ENCODE measurements at places on chromosomes 2 and 18.
A peak's percentile ranks its signal among the peaks of the same experiment; 100 is the strongest.

DNA sequence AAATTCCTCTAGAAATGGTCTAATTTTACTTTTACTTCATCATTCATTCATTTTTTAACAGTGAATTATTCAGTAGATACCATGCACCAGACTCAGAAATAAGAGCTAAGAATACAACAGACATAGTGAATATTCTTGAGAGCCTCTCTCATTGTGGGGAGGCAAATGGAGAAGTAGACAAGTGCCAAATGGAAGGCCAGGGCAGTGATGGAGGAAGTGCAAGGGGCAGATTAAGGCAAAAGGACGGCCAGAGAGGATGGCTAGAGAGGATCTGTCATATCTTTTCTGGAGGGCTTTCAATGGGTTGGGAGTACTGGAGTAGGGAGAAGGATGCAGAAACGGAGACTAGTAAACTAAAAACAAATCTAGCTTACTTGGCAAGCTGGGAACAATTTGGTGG lies 19.0 kb upstream of the RMDN2 start:
- DNase-seq, result no peak

- DNase-seq, result no peak
Measured at GRCh38 chr18:23693846-23694245, 4.6 kb downstream of the LAMA3 start.

DNA sequence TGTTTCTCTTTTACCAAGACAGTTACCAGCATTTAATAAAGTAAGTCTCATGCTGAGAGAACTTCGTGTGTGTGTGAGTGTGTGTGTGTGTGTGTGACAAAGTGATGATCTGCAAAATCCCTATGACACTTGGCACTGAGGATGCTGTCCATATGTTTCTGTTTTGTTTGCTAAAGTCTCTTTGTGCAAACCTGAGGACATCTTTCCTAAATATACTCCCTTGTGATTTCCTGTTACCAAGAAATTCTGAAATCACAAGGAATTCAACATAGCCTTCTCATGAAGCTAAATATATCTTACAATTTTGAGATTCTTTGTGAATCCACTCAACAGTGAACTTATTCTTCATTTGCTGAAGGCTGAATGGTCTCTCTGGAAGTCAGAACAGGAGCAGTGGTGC lies 1359.7 kb upstream of the NRXN1 start:
- no peak for DNase-seq

DNA sequence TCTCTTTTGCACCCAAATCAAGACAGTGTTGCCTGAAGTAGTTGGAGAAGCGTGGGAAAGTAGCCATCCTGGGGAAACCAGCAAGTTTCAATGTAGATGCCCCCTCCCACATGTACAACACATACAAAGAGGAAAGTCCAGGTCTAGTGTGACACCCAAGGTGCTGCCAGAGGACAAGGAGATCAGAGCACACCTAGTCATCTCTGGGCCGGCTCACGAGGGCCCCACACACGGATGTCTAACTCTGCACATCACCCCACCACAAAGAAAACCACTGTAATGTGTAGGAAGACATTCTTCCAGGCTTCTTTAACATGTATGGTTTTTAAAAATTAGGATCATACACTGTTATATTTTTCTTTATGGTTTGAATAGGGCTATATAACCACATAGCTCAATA lies 21.6 kb downstream of the PARD6G start:
- no peak for DNase-seq

DNA sequence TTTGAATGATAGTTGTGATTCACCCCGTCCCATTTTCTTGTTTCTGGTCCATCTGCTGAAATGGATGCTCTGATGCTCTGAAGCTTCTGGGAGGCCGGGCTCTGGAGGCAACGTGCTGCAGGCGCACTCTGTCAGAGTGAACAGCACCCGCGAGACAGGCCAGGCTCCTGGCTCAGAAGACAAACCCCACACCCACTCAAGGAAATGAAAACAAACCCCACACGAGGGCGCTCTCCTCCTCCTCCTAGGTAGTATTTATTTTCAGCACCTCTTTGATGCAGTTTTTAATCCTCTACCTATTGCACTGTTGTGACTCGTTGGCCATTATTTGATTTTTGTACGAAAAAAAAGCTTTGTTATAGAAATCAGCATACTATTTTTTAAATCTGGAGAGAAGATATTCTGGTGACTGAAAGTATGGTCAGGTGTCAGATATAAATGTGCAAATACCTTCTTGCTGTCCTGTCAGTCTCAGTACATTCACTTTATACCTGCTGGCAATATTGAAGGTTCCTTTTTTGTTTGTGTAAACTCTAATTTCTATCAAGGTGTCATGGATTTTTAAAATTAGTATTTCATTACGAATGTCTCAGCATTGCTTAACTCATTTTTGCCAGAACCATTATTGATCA lies 10.3 kb upstream of the CHST10 start:
- peak; percentile 76 for DNase-seq

GRCh38 chr2:31202833-31203232 lies 14.5 kb downstream of the CAPN14 start:
- DNase-seq, result no peak

- DNase-seq, result no peak
Measured at GRCh38 chr2:205352593-205352992, 329.7 kb upstream of the NRP2 start.

- DNase-seq, result no peak
Measured at GRCh38 chr2:9403924-9404323, 19.4 kb downstream of the ITGB1BP1 start.

- no peak for DNase-seq
Measured at GRCh38 chr18:42045346-42045745, 90.3 kb downstream of the PIK3C3 start.

DNA sequence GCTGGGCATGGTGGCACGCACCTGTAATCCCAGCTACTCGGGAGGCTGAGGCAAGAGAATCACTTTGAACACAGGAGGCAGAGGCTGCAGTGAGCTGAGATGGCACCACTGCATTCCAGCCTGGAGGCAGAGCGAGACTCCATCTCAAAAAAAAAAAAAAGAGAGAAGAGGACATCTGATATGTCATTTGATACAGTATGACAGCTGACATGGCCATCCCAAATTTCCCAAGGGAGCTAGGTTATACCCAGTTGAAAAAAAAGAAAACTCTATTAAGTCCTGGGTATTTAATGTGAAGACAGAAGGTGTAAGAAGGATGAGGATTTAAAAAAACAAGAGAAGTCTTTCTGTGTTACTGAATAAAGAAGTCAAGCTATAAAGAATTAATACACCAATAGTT lies 23.3 kb downstream of the CLASP1 start:
- DNase-seq, result no peak

DNA sequence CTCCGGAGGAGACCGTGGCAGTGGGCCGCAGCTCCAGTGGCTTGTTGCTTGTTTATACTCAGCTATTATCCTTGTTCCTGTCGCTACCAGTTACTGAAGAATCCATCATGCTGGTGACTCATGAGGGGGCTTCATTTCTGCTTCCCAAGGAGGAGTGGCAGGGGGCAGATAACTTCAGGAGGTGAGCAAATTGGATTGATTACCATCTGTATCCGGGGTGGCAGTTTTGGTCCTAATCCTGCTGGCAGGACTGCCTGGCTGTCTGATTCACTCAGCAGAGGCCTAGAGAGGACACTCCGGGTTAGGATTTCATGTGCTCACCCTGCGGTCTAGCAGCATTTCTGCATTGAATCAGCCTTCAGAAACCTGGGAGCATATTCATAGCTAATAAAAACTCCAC lies 230.0 kb downstream of the ACTR3 start:
- no peak for DNase-seq

DNA sequence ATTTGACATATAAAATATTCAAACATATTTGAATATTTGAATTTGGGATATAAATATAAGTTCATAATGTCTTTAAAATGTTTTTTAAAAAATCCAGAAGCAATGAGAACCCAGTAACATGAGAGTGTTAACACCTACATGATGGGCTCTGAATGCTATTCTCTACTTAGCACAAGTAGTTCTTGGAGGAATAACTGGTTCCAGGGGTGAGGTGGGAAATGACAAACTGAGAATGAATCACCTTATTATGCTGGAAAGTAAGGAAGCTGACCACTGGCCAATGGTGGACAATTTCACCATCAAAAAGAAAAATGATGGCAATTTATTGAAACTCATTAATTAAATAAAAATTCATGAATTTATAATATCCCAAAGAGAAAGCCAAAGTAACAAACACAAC lies 79.6 kb upstream of the NABP1 start:
- no peak for DNase-seq

- DNase-seq, result no peak
Measured at GRCh38 chr18:70455731-70456130, 166.9 kb downstream of the SOCS6 start.

GRCh38 chr2:170862286-170862902 lies 45.7 kb downstream of the GAD1 start:
- no peak for DNase-seq

DNA sequence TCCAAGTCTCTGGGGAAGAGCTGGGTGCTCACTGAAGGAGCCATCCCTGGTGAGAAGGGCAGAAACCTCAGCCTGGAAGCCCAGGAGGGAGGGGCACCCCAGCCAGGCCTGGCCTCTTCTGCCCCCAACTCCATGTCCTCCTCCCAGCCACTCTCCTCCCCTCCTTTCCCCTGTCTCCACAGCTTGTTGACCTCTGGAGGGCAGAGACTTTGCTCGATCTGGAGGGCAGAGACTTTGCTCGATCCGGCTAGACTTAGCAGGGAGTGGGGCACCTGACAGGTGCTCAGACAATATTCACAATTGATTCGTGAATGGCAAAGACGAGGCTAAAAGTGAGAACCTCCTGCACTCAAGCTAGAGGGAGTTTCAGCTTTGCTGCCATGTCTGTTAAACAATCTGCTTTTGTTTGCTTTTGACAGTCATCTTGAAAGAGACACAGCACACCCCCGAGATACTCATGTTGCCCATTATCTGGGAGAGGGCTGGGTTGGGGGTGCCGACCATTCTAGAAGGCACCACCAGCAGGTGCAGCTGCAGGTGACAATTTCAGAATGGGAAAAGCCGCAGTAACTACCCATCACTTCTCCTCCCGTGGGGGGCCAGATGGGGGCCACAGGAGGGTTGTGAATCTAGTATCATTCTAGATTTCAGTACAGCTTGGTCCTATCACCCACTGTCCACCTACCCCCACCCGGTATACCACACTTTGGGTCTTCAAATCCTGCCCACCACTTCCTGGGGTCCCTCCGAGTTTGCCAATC lies 54.8 kb downstream of the DNMT3A start:
- no peak for DNase-seq

DNA sequence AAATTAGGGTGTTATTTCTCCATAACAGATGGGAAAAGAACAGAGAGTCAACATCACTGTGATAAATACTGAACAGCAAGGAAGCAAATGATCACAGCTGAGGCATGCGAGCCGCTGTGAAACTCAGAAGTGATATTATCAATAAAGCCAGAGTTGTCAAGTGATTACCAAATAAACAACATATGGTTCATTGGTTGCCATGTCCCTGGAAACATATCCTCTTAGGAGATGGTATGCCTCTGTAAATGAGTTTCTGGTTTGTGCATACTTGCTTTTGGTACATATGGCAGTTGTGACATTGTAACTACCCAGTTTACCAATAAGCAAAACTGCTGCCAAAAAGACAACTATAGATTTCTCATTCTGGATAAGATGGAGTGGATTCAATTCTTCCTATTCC lies 23.8 kb downstream of the RAPGEF4 start:
- no peak for DNase-seq

GRCh38 chr2:219406861-219407230 lies 11.3 kb upstream of the DES start:
- no peak for DNase-seq

DNA sequence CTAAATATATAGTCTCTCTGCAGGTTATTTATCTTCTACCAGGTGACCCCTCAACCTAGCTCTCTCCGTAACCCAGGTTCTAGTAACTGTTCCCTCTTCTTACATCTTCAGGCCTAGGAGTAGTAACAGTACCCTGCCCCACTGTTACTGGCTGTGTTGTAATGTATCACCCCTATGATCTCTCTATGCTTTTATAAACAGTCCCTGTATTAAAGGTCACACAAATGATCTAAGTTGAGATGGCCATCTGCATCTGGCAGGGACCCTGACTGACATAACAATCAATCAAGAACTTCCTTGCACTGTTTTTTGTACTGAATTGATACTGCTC lies 219.7 kb upstream of the STK17B start:
- DNase-seq, result no peak

GRCh38 chr2:38263293-38263692 lies 113.8 kb downstream of the ATL2 start:
- no peak for DNase-seq

- no peak for DNase-seq
Measured at GRCh38 chr2:138708682-138709241, 71.4 kb downstream of the NXPH2 start.

DNA sequence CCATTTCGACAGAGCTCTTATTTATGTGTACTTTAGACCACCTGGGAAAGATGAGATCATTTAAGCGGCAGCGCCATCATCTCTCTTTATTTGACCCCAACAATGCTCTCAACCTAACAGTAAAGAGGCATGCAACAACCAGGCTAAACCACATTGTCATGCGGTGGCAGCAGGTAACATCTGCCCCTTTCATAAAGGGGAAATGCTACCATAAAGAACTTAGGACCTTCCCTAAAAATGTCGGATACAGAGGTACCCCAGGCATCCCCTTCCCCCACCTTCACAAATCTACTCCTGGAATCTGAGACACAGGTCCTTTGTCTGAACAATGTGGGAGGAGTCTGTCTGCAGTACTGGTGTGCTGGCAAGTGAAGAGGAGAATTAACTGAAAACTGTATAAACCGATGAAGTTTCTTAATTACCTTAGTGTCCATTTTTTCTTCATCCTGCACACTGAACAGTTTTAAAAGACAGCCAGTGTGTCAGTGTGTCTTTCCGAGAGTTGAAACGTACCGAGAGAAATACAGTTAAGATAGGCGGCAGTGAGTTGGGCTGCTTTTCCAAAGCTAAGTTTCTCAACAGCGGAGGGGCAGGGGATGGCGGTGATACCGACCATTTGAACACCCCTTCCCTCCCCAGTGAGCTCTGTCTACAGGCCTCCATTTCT lies 1.9 kb downstream of the MEX3C start:
- DNase-seq, result peak; percentile 47

DNA sequence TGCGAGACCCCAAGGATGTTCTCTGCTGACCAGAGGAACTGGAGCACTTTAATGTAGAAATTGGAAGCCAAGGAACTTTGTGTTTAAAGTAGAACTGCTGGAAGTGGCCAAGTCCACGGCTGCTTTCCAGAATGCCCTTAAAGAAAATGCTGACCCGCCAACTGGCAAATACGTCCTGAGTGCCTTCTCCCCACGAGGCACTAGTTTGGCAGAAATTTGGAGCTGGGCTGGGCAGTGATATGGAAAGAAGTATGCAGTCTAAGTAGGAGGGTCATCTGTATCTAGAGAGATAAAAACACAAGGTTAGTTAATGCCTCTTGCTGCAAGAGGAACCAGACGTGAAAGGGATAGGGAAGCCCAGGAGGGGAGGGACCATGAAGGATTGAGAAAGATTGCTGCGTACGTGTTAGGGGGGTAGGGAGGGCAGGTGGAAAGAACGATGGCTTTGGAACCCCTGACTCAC lies 59.3 kb upstream of the RFX8 start:
- no peak for DNase-seq

Data from stimulated activated CD4-positive, alpha-beta T cell treated with anti-CD3 and anti-CD28 coated beads, Interleukin-2, amount 100 ng/mL, for 24 hours (primary cell).